Esophagus muscularis mucosa (tissue), 4 donors: ENCODE measurements at places on chromosomes 1 and 21.

GRCh38 chr1:210260096-210260495 lies 27.5 kb downstream of the SERTAD4 start:
- H3K4me1 ChIP-seq = peaks cover 67% of the 10 kb centered on the region
- H3K27ac ChIP-seq = no peak overlapping the region

- no peaks in the 10 kb centered on the region for H3K36me3 ChIP-seq
- H3K27me3 ChIP-seq = no peaks in the 10 kb centered on the region
- H3K4me1 ChIP-seq = peaks cover 28% of the 10 kb centered on the region
- H3K27ac ChIP-seq = no peak overlapping the region
- no peak for DNase-seq
- H3K4me3 ChIP-seq = no peak overlapping the region
Observed at GRCh38 chr1:223827193-223827663, 18.5 kb downstream of the TP53BP2 start.

DNA sequence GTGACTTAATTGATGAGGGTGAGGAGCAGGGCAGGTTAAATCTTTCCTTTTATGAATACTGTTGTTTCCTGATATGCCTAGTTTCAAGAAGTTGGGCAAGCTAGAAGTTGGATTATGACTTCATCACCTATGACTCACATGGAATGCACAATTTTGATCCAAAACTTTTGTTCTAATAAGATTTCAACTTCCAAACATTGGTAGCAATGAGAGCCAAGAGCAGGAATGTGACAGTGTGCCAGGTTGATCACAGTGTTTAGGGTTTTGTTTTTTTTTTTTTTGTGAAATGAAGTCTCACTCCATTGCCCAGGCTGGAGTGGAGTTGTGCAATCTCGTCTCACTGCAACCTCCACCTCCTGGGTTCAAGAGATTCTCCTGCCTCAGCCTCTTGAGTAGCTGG lies 349.4 kb downstream of the DUSP10 start:
- no peak overlapping the region for H3K4me3 ChIP-seq
- H3K27me3 ChIP-seq = no peaks in the 10 kb centered on the region
- no peaks in the 10 kb centered on the region for H3K36me3 ChIP-seq
- no peak for DNase-seq

GRCh38 chr1:235938709-235939479 lies 72.2 kb upstream of the LYST start:
- H3K4me3 ChIP-seq = no peak overlapping the region
- H3K27me3 ChIP-seq = no peaks in the 10 kb centered on the region
- H3K36me3 ChIP-seq = no peaks in the 10 kb centered on the region
- H3K27ac ChIP-seq = no peak overlapping the region

GRCh38 chr1:227662933-227663332 lies 72.2 kb downstream of the JMJD4 start:
- no peaks in the 10 kb centered on the region for H3K4me1 ChIP-seq
- no peaks in the 10 kb centered on the region for H3K36me3 ChIP-seq
- H3K27ac ChIP-seq = no peak overlapping the region
- H3K4me3 ChIP-seq = no peak overlapping the region

- no peaks in the 10 kb centered on the region for H3K27me3 ChIP-seq
- no peak for DNase-seq
- H3K4me1 ChIP-seq = no peaks in the 10 kb centered on the region
Observed at GRCh38 chr1:242017580-242018233, 18.8 kb upstream of the MAP1LC3C start.

DNA sequence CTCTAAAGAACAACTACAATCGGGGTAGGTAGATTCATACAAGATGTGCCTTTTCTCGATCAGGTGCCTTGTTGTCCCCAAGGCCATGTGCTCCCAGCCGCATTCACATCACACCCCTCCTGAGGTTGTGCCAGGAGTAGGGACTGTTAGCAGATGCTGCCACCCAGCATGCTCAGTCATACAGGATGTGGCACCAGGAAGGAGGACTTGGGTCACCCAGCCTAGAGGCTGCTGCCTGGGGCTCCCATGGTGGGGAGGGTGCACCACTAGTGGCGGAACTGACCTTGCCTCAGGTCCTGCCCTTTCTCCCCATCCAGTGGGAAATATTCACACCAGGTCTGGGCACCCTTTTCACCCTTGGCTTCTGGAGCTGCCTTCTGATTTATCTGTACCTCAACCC lies 8.3 kb downstream of the TEX35 start:
- H3K4me3 ChIP-seq = no peak overlapping the region
- H3K36me3 ChIP-seq = no peaks in the 10 kb centered on the region
- no peaks in the 10 kb centered on the region for H3K4me1 ChIP-seq
- no peak overlapping the region for H3K27ac ChIP-seq
- no peaks in the 10 kb centered on the region for H3K27me3 ChIP-seq
- no peak for DNase-seq

- no peaks in the 10 kb centered on the region for H3K27me3 ChIP-seq
- DNase-seq = no peak
- H3K4me1 ChIP-seq = no peaks in the 10 kb centered on the region
- H3K4me3 ChIP-seq = no peak overlapping the region
- no peak overlapping the region for H3K27ac ChIP-seq
Observed at GRCh38 chr21:37507716-37508115, 141.1 kb downstream of the DYRK1A start.

DNA sequence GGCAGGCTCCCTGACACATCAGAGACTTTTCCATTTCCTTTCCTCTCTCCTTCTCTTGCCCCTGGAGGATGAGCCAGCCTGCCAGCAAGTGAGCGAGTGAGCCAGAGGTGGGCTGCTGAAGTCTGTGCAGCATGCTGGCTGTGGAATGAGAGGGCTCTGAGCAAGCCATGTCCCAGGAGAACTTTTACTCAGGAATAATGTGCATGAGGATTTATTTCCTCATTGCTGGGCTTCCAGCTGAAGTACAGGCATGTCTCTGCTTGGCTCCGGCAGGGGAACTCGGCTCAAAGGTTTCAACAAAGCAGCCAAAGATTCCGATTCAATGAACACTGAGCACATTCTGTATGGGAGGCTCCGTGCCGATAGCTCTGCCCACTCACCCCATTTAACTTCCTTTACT lies 43.7 kb downstream of the UBIAD1 start:
- no peaks in the 10 kb centered on the region for H3K36me3 ChIP-seq
- H3K4me3 ChIP-seq = no peak overlapping the region
- H3K27ac ChIP-seq = no peak overlapping the region

GRCh38 chr1:29896791-29897714 lies 660.7 kb downstream of the PTPRU start:
- no peak for DNase-seq
- no peak overlapping the region for H3K27ac ChIP-seq
- H3K27me3 ChIP-seq = no peaks in the 10 kb centered on the region
- no peaks in the 10 kb centered on the region for H3K36me3 ChIP-seq
- H3K4me1 ChIP-seq = peaks cover 16% of the 10 kb centered on the region
- H3K4me3 ChIP-seq = no peak overlapping the region

DNA sequence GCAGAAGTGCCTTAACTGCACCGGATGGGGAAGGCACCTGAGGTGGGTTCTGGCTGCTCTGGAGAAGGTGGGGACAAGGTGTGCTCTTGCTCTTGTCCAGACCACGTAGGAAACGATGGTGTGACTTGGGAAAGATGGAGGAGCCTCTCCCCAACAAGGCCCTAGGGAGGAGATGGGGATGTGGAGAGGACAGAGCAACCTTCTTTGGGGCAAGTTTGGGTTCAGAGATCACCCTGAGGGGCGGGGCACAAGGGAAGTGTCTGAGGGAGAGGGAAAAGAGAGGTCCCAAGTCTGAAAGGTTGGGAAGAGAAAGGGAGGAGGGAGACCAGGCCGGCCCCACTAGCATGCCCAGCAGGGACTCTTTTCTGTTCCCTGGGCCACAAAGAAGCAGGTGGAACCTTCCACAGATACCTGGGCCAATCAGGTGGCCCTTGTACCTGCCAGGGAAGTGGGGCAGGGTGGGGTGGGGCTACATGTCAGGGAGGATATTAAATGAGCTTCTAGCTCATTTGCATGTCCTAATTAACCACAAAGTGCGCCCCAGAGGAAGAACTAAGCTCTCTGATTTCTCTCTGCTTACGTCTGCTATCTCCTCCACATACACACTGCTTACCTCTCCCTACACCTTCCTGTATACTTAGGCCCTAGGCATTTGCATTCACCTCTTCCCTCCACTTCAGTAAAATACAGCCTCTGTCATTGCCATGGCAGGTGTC lies 15.9 kb downstream of the INKA2 start:
- H3K4me3 ChIP-seq = no peak overlapping the region
- H3K4me1 ChIP-seq = peaks cover 60% of the 10 kb centered on the region
- no peak for DNase-seq
- no peaks in the 10 kb centered on the region for H3K27me3 ChIP-seq
- no peak overlapping the region for H3K27ac ChIP-seq

GRCh38 chr1:160862203-160863060 lies at the start of gene CD244:
Gene CD244 (minus strand): TSS chr1:160862887. CDS start chr1:160862677, 210 bp downstream.
- H3K27ac ChIP-seq = no peak within 1 kb of the TSS
- no peaks in the 10 kb centered on the region for H3K4me1 ChIP-seq
- peak; percentile 87 for DNase-seq
- no peak within 1 kb of the TSS for H3K4me3 ChIP-seq
- peaks cover 25% of the 10 kb centered on the region for H3K27me3 ChIP-seq
- no peaks in the 10 kb centered on the region for H3K36me3 ChIP-seq

- H3K4me3 ChIP-seq = no peak overlapping the region
- no peaks in the 10 kb centered on the region for H3K27me3 ChIP-seq
- H3K4me1 ChIP-seq = no peaks in the 10 kb centered on the region
- H3K36me3 ChIP-seq = no peaks in the 10 kb centered on the region
- no peak for DNase-seq
- H3K27ac ChIP-seq = no peak overlapping the region
Observed at GRCh38 chr21:31221043-31221442, 123.0 kb downstream of the TIAM1 start.

- no peaks in the 10 kb centered on the region for H3K4me1 ChIP-seq
- H3K27ac ChIP-seq = no peak overlapping the region
- peaks cover 5% of the 10 kb centered on the region for H3K36me3 ChIP-seq
- no peak for DNase-seq
- H3K27me3 ChIP-seq = no peaks in the 10 kb centered on the region
Observed at GRCh38 chr1:247182994-247183393, 11.2 kb upstream of the ZNF124 start.

GRCh38 chr1:203823306-203823705 lies 27.9 kb downstream of the ZBED6 start:
- peaks cover 12% of the 10 kb centered on the region for H3K4me1 ChIP-seq
- peak; percentile 66 for DNase-seq
- no peak overlapping the region for H3K4me3 ChIP-seq
- H3K27me3 ChIP-seq = no peaks in the 10 kb centered on the region
- no peak overlapping the region for H3K27ac ChIP-seq

GRCh38 chr1:54571326-54571725 lies 23.3 kb downstream of the ACOT11 start:
- no peaks in the 10 kb centered on the region for H3K27me3 ChIP-seq
- no peaks in the 10 kb centered on the region for H3K36me3 ChIP-seq

- no peak overlapping the region for H3K4me3 ChIP-seq
- no peak for DNase-seq
- peaks cover 24% of the 10 kb centered on the region for H3K36me3 ChIP-seq
- no peak overlapping the region for H3K27ac ChIP-seq
- no peaks in the 10 kb centered on the region for H3K4me1 ChIP-seq
Observed at GRCh38 chr1:43750083-43750482, 42.7 kb downstream of the ST3GAL3 start.

GRCh38 chr1:4961935-4962645 lies 307.7 kb downstream of the AJAP1 start:
- H3K36me3 ChIP-seq = no peaks in the 10 kb centered on the region
- DNase-seq = no peak
- H3K4me3 ChIP-seq = no peak overlapping the region
- H3K4me1 ChIP-seq = no peaks in the 10 kb centered on the region
- no peak overlapping the region for H3K27ac ChIP-seq

- H3K27ac ChIP-seq = peak overlapping the region; percentile 31
- peaks cover 44% of the 10 kb centered on the region for H3K36me3 ChIP-seq
- H3K4me1 ChIP-seq = peaks cover 6% of the 10 kb centered on the region
- H3K4me3 ChIP-seq = no peak overlapping the region
- no peaks in the 10 kb centered on the region for H3K27me3 ChIP-seq
- no peak for DNase-seq
Observed at GRCh38 chr1:111463029-111463683, 10.6 kb upstream of the C1orf162 start.

GRCh38 chr1:27522432-27523336 lies 32.7 kb upstream of the WASF2 start:
- no peak for DNase-seq
- peak overlapping the region; percentile 74 for H3K27ac ChIP-seq
- no peaks in the 10 kb centered on the region for H3K27me3 ChIP-seq
- peak overlapping the region; percentile 42 for H3K4me3 ChIP-seq
- H3K36me3 ChIP-seq = no peaks in the 10 kb centered on the region

GRCh38 chr1:230270185-230270558 lies 156.0 kb downstream of the PGBD5 start:
- H3K4me1 ChIP-seq = peaks cover 40% of the 10 kb centered on the region
- DNase-seq = no peak
- no peaks in the 10 kb centered on the region for H3K27me3 ChIP-seq

GRCh38 chr1:25199819-25200620 lies 32.3 kb downstream of the SYF2 start:
- no peaks in the 10 kb centered on the region for H3K36me3 ChIP-seq
- no peak overlapping the region for H3K4me3 ChIP-seq
- no peaks in the 10 kb centered on the region for H3K27me3 ChIP-seq
- no peak overlapping the region for H3K27ac ChIP-seq
- H3K4me1 ChIP-seq = peaks cover 18% of the 10 kb centered on the region

DNA sequence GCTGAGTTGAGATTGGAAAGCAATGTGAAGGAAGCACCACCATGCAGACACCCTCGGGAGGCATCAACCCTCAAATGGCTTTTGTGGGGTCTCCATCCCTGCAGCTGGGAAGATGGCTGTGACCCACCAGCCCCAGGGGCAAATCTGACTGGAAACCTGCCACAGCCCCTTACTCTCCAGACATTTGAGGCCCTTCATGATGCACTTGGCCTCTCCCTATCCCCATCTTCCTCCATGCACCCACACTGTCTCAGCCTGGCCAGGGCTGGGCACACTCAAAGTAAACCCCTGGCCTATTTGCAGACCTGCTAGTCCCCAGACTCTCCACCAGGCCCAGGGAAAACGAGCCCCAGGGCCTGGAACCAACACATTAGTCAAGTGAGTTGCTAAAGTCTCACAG lies 205.2 kb downstream of the MATN1 start:
- H3K36me3 ChIP-seq = no peaks in the 10 kb centered on the region
- no peak for DNase-seq
- H3K4me1 ChIP-seq = peaks cover 20% of the 10 kb centered on the region
- H3K27ac ChIP-seq = no peak overlapping the region

- peak overlapping the region; percentile 8 for H3K4me3 ChIP-seq
- no peaks in the 10 kb centered on the region for H3K36me3 ChIP-seq
- H3K27me3 ChIP-seq = no peaks in the 10 kb centered on the region
- H3K4me1 ChIP-seq = peaks cover 7% of the 10 kb centered on the region
- no peak overlapping the region for H3K27ac ChIP-seq
Observed at GRCh38 chr1:10835822-10836421, 39.5 kb upstream of the CASZ1 start.

DNA sequence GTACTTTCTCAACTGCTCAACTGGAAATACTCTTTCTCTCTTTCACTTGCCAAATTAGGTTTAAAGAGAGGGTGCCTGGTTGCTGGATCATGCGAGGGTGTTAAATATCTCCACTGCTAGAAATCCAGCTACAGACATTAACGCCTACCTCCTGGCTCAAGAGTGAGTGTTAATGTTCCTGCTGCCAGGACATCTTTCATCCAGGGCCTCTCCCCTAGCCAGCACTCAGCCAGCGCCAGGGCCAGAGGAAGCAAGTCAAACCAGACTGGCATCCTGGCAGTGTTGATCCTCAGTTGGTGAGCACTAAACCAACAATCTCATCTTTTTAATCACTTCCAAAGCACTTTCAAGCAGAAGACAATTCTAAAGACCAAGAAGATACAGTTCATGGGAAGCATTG lies 92.9 kb upstream of the BARHL2 start:
- no peak overlapping the region for H3K27ac ChIP-seq
- no peaks in the 10 kb centered on the region for H3K4me1 ChIP-seq
- no peaks in the 10 kb centered on the region for H3K27me3 ChIP-seq
- no peak overlapping the region for H3K4me3 ChIP-seq
